Cardiac muscle cell (in vitro differentiated cells and primary cell): ENCODE measurements at places on chromosomes 16 and 17.

DNA sequence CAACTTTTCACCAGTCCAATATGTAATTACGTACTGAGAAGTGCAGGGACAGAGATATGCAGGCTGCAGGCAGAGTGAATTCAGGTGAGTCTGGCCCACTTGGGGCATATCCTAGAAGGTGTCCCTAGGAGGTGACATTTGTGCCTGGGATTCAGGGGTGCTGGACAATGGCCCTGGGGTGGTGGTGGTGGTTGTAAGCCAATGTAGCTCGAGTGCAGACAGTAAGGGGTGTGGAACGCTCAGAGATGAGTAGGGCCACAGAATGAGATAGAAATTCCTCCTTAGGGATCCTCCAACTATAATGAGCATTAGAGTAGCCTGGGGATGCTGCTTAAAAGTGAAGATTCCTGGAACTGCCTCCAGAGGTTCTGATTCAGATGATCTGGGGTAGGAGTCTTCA lies 221.7 kb upstream of the MPHOSPH6 start:
- DNase-seq, result no peak

GRCh38 chr17:17762744-17763105 lies 74.1 kb downstream of the SREBF1 start:
- peak; percentile 76 for DNase-seq

- DNase-seq, result no peak
These were observed 27.2 kb downstream of the FZD2 start for GRCh38 chr17:44584443-44584842.

GRCh38 chr16:25065899-25066298 lies 45.6 kb upstream of the LCMT1 start:
- no peak for DNase-seq

DNA sequence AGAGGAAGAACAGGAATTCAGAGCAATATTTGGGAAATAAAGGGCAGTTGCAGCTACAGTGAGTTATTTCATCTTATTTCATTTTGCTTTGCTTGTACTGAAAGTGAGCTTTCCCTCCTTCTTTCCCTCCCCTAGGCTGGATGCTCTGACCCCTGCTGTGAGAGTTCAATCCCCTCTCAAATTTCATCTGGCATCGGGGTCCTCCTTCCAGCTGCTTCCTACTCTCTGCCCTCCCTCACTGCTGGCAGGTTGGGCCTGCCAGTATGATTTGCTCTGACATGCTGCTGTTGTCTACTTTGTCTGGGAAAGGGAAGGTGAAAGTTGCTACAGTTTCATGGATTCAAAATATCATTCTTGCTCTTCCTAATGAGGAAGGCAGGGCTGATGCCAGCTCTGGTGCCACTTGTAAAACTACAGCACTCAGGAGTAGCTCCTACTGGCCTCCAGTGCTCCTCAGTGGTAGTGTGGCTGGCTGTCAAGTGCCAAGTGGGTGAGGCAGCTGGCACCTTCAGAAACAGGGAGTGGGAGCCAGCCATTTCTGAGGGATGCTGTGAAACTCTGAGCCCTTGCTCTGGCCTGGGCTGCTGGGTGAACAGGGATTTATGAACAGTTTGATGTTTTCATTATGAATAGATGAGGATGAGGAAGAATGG lies 408.6 kb downstream of the HAPSTR1 start:
- no peak for DNase-seq

GRCh38 chr17:16269658-16270057 lies 52.6 kb downstream of the PIGL start:
- DNase-seq, result peak; percentile 58

- DNase-seq, result no peak
These were observed 17.5 kb downstream of the RHOT1 start for GRCh38 chr17:32159586-32160438.

DNA sequence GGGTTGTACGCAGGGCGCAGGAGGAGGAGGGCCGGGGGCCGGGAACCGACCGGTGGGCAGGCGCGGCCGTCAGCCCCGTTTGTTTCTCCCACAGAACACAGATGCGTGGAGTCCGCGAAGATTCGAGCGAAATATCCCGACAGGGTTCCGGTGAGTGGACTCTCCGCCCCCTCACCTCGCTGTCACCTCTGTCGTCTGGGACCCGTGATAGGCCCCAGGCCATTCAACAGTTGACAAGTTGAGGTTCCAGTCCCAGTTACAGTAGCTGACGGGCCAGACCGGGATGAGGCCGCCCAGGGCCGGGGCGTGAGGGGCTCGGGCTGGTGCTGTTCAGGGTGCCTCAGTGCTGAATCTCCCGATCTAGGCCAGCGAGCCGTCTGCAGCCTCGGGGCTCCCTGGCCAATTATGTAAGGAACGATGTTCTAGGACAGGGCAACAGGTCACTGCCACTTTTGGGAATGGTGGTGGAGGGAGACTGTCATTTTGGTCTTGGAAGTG lies 628 bp downstream of the GABARAPL2 start:
- no peak for DNase-seq

GRCh38 chr17:17824783-17825614 lies 11.8 kb downstream of the SREBF1 start:
- no peak for DNase-seq

DNA sequence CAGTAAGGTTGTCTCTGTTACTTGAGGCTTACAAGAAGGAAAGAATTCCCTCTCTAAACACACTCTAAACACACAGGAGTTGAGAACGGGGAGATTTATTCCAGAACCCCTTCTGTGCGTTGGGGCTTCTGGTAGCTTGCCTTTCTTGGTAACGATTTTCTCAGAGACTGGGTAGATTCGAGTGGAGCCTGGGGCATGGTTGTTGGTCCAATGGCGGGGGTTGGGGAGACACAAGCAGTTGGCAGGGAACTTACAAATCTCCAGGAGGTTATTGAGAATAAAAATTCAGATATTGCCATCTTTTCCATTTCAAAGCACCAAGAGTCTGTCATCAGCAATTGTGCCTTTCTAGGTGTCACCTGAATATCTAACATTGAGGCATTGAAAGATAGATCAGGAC lies 251.7 kb downstream of the CDH13 start:
- no peak for DNase-seq

DNA sequence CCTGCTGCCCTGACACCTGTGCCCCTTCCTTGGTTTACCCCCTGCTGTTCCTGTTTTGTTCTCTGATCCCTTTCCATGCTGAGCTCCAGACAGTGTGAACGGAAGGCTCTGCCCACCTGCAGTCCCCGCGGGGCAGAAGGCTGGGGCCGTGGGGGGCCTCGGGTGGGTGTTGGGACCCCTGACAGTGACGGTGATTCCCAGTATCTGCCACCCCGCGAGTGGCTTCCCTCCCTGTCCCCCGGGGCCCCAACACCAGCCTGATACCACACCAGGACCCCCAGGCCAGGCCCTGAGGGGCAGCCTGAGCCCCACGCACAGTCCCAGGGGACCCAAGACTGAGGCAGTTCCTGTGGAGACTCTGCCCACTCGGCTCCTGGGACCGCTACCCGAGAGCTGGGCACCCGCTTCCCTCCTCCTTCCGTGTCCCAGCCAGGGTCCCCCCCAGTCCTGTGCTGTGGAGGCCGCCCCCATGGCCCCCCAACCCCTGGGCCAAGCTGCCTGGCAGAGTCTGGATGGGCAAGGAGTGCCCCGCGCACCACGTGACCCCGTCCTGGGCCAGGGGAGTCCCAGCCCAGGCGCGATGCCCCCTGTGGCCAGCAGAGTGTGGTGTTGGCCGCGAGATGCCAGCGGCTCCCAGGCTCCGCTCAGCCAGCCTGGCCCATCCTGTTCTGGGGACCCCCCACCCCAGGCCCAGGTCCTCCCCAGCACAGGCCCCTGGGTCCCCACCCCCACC lies 10.0 kb upstream of the C1QTNF8 start:
- DNase-seq, result peak; percentile 90

GRCh38 chr16:84820305-84820684 lies 510 bp downstream of the CRISPLD2 start:
- DNase-seq, result no peak

- DNase-seq, result peak; percentile 62
These were observed 596 bp downstream of the UNKL start for GRCh38 chr16:1413684-1414531.

DNA sequence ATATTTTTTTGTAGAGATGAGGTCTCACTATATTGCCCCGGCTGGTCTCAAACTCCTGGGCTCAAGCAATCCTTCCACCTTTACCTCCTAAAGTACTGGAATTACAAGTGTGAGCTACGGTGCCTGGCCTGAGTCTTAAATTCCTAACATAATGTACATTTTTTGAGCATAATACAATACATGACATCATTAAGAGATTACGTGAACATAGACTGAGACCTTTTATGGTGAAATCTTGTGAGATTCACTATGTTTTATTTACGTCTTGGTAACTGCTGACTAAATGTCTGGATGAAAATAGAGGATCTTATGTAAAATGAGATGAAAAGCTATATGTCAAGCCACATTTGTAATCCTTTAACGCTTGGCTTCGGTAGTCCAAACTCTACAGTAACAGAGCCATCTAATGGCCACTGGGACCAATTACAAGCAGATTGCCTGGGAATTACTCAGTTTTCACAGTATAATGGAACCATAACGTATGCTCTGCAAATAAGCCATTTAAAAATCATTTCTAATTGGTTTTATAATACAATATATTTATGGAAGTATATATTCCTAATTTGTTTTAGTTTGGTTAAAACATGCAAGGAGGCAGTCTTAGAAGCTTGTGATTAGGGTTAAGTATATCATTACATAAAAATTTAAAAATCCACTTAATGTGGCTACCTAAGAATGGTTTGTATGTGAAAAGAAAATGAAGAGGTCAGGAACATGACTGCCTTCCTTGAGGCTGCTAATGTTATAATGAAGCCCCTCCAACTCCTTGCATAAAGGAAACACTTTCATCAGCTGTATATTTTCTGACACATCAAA lies 8.1 kb upstream of the EFCAB13 start:
- peak; percentile 73 for DNase-seq

DNA sequence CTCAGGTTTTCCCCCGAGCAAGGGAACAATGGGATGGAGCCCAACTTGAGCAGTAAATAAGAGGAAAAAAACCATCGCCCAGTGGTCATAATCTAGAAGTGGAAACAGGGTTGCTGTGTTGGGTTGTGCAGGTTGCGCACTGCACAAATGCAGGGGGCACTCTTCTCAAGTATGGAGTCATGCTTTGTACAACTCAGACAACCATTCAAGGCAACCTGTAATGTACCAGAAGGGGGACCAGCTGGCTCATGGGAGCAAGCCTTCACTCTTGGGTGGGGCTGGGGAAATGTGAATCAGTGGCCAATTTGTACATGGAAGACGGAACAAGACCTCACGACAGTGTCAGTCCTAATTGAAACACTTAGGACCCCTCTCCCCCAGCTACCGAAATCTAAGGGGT lies 23.9 kb upstream of the LITAF start:
- DNase-seq, result no peak

DNA sequence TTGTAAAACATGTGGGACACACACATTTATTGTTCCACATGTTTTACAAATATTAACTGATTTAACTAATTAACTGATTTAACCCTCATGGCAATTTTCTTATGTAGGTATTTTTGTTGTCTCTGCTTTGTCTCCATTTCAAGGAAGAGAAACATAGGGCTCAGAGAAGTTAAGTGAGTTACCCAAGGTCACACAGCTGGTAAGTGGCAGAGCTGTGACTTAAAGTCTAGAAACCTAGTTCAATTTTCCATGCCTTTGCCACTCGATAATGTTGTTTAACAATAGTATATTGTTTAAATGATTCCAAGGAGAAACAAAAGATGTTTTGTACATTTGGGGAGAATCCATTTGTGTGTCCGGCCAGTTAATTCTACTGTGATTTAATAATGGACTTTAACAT lies 284.1 kb upstream of the CDH5 start:
- DNase-seq, result no peak

DNA sequence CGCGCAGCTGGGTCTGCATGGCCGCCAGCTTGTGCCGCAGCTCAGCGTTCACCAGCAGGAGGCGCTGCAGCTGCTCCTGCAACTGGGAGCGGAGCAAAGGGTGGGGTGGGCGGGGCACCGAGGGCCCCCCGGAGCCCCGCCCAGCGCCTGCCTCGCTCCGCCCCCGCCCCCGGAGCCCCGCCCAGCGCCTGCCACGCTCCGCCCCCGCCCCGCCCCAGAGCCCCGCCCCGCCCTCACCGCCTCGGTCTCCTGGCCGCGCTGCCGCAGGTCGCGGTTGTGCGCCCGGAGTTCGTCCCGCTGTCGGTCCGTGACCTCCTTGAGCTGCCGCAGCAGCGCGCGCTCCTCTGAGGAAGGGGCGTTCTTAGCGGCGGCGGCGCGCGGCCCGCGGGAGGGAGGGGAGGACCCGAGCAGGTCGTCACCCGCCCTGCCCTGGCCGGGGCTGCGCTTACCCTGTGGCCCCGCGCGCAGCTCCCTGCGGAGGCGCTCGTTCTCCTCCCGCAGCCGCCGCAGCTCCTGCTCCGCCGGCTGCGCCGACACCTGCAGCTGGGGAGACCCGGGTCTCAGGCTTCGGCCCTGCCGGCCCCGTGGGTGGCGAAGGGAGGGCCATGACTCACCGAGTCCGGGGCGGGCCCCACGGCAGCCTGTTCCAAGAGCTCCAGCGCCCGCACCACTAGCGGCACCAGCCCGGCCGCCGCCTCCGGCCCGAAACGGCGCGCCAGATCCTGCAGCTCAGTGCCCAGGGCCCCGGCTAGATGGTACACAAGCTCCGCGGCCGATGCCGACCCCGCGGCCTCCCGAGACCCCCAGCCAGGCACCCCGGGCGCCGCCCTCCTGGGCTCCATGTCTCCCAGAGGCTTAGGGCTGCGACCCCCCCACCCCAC lies 463 bp downstream of the RILP start:
- DNase-seq, result peak; percentile 98

GRCh38 chr17:3954976-3955672 lies 9.1 kb downstream of the ATP2A3 start:
- DNase-seq, result no peak

- no peak for DNase-seq
These were observed 1.3 kb downstream of the PLEKHH3 start for GRCh38 chr17:42675348-42675964.

GRCh38 chr16:31110106-31111034 lies 2.2 kb downstream of the BCKDK start:
- DNase-seq, result no peak

- peak; percentile 75 for DNase-seq
These were observed 35.5 kb downstream of the ADCY7 start for GRCh38 chr16:50301626-50302471.

- peak; percentile 48 for DNase-seq
These were observed 170.8 kb upstream of the FAM20A start for GRCh38 chr17:68771867-68772515.

- no peak for DNase-seq
These were observed 24.2 kb downstream of the SGSH start for GRCh38 chr17:80195671-80196529.

DNA sequence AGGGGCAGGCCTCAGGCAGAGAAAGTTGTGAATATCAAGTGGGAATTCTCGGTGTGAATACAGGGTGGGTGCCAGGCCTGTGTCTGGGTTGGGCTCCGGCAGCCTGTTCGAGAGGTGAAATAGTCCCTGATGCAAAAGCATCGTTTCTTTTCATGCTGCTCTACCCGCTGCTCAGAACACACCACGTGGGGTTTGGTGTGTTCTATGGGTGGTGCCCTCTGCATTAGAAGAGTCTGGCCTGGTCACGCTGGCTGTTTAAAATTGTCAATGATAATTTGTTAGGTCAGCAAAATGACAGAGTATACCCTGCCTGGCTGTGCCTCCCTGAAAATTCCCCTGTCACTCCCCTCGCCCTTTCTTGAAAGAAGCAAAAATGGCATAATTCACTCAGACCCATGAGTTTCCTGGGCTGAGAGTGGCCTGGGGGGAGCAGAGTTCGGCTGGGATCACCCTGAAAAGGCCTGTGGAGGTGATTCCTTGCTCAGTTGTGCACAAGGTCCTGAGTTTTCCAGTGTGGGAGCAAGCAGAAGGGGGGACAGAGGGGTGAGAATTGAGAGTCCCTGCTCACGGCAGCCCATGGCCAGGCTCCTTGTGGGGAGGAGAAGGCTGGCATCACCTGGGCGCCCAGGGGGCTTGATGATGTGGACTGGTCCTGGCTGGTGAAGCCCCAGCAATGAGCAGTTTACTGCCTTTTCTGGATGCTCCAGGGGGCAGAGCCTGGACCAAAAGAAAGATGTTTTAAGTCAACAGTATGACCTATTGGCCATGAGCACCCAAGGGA lies 3.2 kb downstream of the CACNG5 start:
- no peak for DNase-seq
